ENCODE measurements at places on chromosomes 7 and 10.
A peak's percentile ranks its signal among the peaks of the same experiment; 100 is the strongest.

DNA sequence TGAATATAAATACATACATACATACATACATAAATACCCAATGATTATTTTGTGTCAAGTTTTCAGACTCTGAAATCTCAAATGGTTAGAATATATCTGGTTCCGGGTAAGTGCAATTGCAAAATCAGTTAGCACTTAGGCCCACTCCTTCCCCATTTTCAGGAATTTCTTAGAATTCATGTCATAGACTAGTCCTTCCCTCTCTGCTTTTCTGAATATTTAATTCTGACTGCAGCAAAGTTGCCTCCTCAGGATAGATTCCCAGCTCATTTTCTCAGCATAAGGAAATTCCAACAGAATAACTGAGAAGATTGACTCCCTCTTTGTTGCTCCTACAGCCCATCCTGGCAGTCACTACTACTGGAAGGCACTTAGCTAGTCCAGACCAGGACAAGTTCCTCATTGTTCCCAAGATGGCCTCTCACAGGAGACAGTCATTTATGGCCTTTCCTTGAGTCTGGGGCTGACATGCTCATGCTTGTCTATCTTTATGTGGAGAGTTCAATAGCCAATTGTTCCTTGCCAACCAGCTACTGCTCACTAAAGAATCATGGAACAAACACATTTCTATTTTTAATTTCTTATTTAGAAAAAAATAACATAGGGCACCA, 142.9 kb upstream of the ITGB1 start:
- no peak for DNase-seq

GRCh38 chr10:30359373-30360206, 10.5 kb upstream of the MTPAP start:
- DNase-seq: peak; percentile 77

GRCh38 chr7:138814816-138815332, 16.9 kb upstream of the ATP6V0A4 start:
- DNase-seq: no peak

DNA sequence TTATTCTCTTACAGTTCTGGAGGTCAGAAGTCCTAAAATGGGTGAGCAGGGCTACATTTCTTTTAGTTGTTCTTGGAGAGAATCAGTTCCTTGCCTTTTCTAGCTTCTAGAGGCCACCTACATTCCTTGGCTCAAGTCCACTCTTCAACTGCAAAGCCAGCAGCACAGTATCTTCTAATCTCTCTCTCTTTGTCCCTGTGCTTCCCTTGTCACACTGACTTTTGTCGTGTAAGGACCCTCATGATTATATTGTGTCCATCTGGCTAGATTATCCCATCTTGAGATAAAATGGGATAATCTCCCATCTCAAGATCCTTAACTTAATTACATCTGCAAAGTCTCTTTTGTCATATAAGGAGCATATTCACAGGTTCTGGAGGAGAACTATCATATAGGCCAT, 359.0 kb downstream of the ADRA2A start:
- DNase-seq: no peak

GRCh38 chr10:79948976-79949722, at the start of gene SFTPD:
Gene SFTPD, minus strand, starts transcription at chr10:79949105. Its CDS starts 2,446 bp downstream, at chr10:79946659.
- no peak for DNase-seq

GRCh38 chr7:47254081-47254977, 327.6 kb downstream of the TNS3 start:
- DNase-seq: peak; percentile 67

- no peak for DNase-seq
Measured at GRCh38 chr7:143979359-143979758, 20.8 kb upstream of the OR6B1 start.

DNA sequence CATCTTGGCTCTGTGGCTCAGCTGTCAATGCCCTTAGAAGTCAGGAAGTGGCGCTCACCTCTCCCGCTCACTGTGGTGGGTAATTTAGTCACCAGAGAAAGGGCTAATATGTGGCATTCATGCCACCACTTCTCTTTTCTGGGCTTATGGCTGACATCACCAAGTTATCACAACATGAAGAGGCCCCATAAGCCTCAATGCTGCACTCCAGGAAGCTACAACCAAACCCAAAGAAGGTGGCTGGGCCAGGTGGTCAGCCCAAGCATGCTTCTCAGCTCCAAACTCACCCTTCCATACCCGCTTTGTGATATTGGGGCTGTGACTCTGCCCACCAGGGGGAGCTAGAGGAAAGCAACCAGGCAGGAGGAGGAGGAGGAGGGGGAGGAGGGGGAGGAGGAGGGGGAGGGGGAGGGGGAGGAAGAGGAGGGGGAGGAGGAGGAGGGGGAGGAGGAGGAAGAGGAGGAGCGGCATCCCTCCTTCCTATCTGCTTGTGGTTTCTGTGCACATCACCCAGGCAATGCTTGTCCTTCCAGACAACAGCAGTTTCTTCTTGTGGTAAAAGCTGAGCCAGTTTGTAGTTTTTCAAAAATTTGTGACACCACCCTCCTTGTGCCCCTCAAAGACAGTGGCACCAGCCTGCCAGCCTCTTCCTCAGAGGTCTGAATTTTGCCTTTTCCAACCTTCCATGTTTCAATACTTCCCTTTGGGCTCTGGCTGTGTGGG, 42.1 kb downstream of the CYP26A1 start:
- DNase-seq: no peak

- no peak for DNase-seq
Measured at GRCh38 chr7:127857464-127857841, 173.8 kb downstream of the LRRC4 start.

- DNase-seq: no peak
Measured at GRCh38 chr7:2201686-2202360, 30.9 kb downstream of the MAD1L1 start.
